AML-193 (cell line): ENCODE measurements at places on chromosomes 6 and 20.

DNA sequence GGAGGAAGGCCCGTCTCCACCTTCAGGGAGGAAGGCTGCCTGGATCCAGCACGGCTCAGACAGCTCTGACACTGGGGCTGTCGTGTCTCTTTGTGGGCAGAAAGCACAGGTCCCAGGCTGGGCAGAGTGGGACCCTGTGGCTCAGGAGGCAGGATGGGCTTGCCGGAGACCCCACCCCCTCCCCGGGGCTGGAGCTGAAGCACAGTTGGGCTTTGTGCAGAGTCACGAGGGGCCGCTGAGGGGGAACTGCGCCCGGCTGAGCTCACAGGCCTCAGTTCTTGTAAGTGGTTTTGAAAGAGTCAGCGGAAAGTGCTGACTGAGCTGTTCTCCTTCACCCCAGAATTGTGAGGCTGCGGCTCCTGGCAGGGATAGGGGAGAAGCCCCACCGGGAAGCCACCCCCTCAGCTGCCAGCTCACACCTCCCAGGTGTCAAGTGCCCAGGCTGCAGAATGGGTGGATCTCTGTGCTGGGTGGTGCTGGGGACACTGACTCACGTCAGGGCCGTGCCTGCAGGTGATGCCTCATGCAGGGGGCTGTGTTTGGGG, 145.5 kb upstream of the RNF24 start:
- no peak for DNase-seq

DNA sequence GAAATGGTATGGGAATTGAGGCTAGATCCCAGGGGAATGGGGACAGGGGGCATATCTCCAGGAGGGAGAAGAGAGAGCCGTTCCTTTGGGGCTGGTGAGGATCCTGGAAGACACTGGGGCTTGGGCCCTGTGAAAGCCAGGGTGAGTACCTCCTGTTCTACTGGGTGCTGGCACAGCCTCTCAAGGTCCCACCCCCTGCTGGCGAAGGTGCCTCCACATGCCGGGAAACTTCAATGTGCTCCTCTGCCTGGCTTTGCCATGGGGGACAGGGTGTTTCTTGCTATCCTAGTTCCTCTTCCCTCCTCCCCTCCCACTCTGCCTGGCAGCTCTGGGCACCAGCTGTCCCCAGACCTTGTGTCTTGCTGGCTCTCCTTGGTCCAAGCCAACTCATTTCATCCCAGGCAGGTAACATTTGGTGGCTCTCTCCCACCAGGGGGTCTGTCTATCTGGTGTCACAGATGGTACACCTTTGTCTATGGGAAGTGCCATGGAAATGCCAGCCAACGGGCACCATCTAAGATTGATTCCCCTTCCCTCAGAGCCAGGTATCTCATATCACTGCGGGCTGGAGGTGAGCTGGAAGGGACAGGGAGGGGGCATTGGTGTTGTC, 56.8 kb downstream of the MDGA1 start:
- no peak for DNase-seq

GRCh38 chr6:93124006-93124632, 295.2 kb downstream of the EPHA7 start:
- peak; percentile 20 for DNase-seq

DNA sequence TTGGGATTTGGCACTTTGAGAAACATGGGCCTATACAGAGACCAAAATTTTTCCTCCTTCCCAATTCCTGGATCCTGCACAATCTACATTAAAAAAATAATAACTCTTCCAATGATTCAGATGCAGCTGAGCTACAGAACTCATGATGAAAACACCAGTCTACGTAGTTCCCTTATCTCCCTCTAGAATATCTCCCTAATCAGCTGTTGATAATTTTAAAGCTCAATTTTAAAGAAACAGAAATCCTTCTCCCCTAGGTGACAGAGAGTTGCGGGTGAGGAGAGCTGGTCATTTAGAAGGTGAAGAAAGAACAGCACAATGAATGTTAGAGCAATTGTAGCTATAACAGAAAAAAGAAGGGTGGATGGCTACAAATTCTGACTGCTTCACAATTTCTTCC, 175.6 kb upstream of the KCNK16 start:
- DNase-seq, result no peak

DNA sequence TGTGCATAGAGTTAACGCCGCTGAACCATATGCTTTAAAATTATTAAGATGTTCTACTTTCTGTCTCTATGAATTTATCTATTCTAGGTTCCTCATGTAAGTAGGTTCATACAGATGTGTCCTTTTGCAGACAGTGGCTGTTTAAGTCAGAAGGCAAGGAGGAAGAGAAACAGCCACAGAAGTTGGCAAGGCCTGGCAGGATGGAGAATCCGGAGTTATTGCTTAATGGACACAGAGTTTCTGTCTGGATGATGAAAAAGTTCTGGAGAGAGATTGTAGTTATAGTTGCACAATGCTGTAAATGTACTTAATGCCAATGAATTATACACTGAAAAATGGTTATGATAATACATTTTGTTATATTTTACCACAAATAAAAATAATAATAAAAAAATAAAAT, 283.6 kb upstream of the CNR1 start:
- no peak for DNase-seq

GRCh38 chr6:33820784-33821520, 17.1 kb upstream of the MLN start:
- no peak for DNase-seq

DNA sequence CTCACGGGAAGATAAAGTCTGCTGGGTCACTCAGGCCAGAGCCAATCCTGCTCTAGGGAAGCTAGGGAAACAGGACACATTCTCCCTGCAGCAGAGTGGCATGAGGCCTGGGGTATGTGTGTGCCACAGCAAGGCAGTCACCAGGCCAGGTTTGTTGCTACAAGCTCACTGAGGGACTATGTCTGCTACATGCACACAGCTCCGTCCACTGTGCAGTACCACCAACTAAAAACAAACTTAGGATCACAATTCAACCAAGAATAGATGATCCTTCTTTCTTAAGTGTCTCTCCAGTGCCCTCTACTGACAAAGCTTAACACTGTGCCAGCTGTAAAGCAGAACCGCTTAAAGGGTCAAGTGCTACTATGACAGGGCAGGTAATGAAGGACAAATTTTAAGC, 192.5 kb downstream of the PTPRK start:
- peak; percentile 73 for DNase-seq

DNA sequence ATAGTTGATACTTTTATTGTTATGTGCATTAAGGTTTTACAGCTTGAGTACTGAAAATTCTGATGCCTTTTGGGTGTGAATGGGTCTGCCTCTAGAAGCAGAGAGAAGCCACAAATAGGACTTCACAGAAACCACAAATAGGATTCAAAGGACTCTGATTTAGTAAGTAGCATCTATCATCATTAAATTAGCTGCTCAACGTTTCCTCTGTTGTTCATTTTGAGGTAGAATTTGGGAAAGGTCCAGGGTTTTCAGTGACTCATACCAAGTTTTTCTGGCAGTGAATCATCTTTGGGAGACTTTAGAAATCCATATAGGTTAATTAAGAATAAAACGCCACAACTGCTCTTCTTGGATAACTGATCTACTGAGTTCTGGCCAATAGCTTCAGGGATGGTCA, 105.1 kb downstream of the PHF3 start:
- no peak for DNase-seq

- DNase-seq, result no peak
These were observed 591.8 kb downstream of the TFAP2B start for GRCh38 chr6:51410453-51410852.

DNA sequence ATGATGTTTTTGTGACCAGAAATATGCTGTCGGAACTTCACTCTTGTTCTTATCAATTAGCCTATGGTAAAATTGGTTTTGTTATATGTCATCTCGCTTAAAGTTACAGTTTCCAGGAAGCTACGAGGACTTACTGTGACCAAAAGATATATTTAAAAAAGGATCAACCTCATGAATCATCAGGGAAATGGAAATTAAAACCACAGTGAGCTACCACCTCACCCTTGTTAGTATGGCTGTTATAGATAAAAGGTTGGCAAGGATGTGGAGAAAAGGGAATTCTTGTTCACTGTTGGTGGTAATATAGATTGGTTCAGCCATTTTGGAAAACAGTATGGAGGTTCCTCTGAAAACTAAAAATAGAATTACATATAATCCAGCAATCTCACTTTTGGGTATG, 14.3 kb upstream of the INSM1 start:
- no peak for DNase-seq

DNA sequence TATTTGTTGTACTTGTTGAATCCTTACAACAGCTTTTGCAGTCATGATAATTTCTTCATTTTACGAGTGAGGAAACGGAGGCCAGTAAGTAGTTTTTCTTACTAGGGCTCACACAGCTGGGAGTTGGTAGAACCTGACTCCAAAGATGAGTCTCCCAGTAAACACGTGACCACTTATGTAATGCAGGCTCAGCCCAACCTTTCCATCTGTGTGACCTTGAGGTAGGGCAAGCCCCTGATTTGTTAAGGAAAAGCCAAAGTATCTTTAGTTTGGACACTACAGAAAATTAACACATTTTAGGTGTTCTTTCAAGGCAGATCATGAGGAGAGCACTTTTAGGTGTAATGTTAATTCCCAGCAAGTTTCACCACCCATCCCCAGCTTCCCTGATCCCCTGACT, 111.3 kb downstream of the LRRC1 start:
- no peak for DNase-seq

GRCh38 chr20:34754611-34755010, 50.5 kb downstream of the TP53INP2 start:
- no peak for DNase-seq

GRCh38 chr6:70163795-70164194, 139.1 kb downstream of the COL9A1 start:
- no peak for DNase-seq

- no peak for DNase-seq
These were observed 287.2 kb downstream of the TFAP2C start for GRCh38 chr20:56916345-56916622.

DNA sequence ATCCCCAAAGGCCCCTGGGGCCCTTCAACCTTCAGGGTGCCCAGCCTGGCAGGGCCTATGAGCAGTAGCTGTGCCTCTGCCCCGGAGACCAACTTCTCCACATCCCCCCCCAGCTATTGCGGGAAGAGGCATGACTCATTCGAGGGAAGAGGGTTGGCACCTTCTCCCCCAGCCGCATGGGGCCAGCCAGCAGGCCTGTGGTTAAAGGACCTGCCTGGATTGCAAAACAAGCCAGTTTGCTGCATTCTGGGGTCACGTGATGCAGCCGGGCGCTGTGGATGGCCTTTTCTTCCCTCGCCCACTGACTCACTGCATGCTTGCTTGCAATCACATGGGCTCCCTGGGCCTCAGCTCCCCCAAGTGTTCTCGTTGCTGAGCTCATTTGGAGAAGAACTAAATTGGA, 182.5 kb downstream of the MAFB start:
- peak; percentile 98 for DNase-seq

- DNase-seq, result no peak
These were observed 70.1 kb downstream of the BCAS1 start for GRCh38 chr20:54000262-54000661.

DNA sequence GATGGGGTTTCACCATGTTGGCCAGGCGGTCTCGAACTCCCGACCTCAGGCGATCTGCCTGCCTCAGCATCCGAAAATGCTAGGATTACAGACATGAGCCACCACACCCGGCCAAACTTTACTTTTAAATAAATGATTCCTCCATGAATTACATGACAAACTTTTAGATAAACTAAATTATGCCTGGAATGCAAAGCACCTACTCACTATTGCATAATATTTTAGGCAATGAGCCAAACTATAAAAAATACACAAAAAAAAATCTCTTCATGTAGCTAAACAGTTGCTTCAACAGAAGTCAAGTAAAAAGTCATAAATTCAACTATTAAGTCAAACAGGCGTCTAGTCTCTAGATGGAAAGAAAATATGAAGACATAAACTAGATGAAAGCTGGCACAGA, 56.5 kb downstream of the PTPRK start:
- no peak for DNase-seq

DNA sequence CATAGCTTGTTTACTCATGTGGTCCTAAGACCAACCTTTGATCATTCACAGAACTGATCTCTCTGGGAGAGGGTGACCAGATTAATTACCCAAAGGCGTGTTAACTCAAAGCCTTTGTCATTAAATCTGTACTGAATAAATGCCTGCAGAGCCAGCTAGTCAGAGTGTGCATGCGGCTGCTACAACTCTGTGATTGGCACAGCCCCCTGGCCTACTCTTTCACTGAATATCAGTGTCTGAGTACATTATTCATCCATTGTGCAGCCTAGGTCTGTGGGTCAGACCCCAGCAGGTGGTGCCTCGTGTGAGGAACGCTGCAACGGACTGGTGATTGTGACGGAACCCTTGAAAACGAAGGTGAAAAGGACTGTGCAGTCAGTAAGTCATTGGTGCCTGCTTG, 663.6 kb downstream of the PHF3 start:
- DNase-seq, result no peak

DNA sequence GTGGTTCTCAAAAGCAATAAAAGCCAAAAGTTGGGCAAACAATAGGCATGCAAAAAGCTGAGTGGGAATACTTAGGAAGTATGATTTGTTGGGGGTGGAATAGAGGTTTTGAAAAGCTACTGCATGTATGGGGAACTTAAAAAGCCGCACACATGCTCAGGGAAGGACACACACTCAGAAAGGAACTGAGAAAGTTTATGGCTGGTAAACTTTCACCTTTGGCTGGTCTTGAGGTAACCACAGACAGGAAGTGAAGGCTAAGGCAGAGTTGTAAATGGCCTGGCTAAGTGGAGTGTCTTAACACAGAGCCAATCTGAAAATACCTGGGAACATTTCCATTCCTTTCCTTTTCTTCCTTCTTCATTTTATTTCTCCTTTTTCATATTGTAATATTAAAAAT, 134.5 kb upstream of the EXOC2 start:
- no peak for DNase-seq

DNA sequence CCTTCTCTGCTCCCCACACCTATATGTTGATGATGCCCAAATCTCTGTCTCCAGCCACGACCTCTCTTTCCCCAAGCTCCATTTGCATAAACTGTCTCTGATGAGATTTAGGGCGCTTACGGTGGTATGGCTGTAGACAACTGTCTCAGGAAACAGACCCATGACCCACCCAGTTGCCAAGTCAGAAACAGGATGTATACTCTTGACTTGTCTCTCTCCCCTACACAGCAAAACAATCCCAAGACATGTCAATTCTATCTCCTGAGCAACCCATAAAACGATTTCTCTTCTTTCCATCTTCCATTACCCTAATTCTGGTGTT, 13.9 kb downstream of the GNL1 start:
- no peak for DNase-seq
